NCI-H446 treated with DMSO at 0.1 percent for 48 hours (cell line): ENCODE measurements at places on chromosomes 7 and 10.

GRCh38 chr7:6032641-6033040 lies 1.5 kb downstream of the ANKRD61 start:
- DNase-seq: no peak

DNA sequence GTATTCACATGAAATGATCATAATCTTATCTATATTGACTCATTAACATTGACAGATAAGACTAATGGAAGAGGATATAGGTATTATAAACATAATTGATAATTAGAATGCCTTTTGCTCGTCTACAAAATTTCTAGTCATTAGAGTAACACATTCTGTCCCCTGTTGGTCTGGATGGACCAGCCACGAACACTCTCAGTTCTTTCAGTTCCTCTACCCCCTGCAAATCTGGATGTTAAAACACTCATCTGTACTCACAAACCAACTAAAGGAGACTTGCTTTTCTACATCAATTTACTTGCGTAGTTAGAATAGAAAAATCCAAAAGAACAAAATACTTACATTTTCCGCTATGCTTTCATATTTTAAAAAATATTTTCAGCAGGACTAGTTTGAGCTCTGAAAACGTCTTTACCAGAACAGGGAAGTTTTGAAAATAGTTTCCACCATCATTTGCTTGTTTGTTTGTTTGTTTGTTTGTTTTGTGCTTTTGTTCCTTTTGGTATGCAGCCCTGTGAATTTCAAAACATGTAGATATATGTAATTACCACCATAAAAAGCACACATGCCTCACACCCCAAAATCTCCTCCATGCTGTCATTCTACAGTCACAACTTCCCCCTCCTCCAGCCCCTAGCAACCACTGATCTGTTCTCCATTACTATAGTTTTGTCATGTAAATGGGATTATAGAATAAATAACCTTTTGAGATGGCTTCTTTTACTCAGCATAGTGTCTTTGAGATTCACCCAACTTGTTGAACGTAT lies 103.8 kb downstream of the FZD1 start:
- no peak for DNase-seq

- DNase-seq: no peak
Observed at GRCh38 chr10:108662975-108663374, 1260.3 kb downstream of the XPNPEP1 start.

DNA sequence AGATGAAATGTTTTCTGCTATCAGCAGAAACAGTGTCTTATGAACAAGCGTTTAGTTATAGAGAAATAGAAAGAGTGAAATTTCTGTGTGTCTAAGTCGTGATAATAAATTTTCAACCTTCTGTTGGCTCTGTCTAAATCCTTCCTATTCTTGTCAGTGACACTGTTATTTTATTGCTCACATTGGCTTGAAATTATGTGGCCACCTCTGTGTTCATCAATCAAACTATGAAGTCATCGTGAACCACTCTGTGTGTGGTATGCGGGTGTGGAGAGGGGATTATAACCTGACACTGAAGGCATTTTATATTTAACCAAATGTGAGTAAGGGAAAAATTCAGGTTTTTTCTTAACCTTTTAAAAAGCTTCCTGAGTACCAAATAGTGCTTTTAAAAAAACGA lies 12.3 kb downstream of the AOAH start:
- DNase-seq: no peak

- no peak for DNase-seq
Observed at GRCh38 chr10:129730272-129730992, 233.6 kb downstream of the EBF3 start.

GRCh38 chr10:79488336-79488735 lies 24.0 kb upstream of the EIF5AL1 start:
- DNase-seq: no peak

DNA sequence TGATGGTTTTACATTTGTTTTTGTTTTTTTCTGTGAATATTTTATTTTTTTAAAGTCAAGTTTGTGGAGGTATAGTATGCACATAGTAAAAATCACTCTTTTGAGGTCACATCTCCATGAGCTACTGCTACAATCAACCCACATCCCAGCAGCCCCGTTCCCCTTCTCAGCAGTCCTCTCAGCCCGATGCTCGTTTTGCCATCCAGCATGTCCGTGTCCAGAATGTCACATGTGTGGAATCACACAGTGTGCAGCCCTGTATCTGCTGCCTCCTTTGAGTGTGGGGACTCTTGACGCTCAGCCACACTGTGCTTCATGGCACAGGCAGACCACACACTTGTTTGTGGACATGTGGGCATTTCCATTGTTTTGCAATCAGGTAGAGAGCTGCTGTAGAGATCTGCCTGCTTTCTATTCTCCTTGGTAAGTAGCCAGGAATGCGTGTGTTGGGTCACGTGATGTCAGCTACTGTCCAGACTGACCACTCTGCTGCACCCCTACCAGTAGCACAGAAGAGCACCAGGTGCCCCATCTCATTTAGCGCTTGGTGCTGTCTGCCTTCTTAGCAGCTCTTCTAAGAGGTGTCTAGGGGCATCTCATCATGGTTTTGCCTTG lies 71.6 kb upstream of the CAMK2B start:
- DNase-seq: no peak

DNA sequence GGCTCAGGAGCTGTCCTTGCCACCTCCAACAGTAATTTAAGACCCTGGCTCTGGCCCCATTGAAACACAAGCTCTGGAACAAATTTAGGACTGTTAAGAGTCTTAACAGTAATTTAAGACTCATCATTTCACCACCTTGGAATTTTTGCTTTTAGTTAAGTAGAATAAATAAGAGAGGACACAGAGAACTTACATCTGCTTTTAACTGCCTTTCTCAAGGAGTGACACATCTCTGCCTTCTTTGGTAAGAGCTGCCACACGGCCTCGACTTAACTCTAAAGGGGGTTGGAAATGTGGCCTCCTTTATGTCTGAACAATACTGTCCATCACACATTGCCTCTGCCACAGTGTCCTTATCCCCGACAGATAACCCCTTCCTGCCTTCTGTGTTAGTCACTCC lies 77.9 kb downstream of the HERPUD2 start:
- DNase-seq: no peak

- no peak for DNase-seq
Observed at GRCh38 chr10:62166331-62167131, 102.1 kb downstream of the RTKN2 start.

- DNase-seq: peak; percentile 32
Observed at GRCh38 chr10:68550747-68551411, 9.3 kb upstream of the TET1 start.

- no peak for DNase-seq
Observed at GRCh38 chr7:83769407-83769806, 120.5 kb upstream of the SEMA3E start.

DNA sequence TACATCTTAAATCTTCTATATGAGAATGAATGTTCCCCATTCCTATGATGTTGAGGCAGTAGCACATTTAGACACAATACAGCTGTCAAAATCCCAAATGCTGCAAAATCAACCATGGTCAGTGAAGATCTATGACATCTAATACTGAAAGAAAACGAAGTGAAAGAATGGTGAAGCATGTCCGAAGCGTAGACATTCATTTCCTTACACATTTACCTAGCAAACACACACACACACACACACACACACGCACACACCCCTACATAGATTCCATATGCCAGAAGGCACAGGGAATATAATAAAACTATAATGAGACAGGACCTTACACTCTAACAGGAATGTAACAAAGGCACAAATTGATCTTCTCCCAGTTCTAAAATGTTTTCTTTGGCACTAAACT lies 32.5 kb downstream of the CCDC6 start:
- no peak for DNase-seq

DNA sequence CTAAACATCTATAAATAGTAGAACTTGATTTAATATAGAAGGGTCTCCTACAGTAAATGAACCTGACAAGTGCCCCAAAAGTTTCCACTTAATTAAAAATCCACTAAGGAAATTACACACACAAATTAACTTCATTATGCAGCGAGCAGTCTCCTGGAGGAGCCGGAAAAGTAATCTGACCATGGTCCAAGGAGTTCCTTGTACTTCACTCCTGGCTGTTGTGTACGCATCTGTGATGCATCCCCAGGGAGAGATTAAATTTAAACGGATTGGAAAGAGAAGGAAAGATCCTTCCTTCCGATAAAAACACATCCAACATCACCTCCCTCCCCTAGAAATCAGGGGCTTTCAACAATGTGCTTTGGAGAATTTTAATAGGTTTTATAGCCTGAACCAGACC lies 85.5 kb downstream of the PARD3 start:
- no peak for DNase-seq

DNA sequence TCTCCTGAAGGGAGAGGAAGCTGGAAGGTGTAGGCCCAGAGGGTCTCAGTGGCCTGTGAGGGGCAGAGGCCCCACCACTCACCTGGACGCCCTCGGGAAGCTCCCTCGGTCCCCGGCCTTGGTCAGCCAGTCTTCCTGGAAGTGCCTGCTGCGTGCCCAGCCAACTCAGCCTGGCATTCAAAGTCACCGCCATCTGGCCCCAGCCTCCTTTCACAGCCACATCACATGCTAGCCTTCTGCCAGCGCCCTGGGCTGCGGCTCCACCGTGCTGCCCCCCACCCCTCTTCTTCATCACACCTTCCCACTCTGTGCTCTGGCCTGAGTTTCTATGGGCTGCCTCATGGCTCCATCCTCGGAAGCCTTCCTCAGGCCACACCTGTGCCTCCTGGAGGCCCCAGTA lies 98.0 kb downstream of the ZMIZ1 start:
- DNase-seq: no peak

GRCh38 chr10:96643920-96644319 lies 57.1 kb upstream of the TM9SF3 start:
- no peak for DNase-seq

GRCh38 chr10:17742918-17743317 lies 9.1 kb upstream of the TMEM236 start:
- DNase-seq: no peak

- DNase-seq: no peak
Observed at GRCh38 chr10:80144696-80145131, 12.2 kb downstream of the PLAC9 start.

DNA sequence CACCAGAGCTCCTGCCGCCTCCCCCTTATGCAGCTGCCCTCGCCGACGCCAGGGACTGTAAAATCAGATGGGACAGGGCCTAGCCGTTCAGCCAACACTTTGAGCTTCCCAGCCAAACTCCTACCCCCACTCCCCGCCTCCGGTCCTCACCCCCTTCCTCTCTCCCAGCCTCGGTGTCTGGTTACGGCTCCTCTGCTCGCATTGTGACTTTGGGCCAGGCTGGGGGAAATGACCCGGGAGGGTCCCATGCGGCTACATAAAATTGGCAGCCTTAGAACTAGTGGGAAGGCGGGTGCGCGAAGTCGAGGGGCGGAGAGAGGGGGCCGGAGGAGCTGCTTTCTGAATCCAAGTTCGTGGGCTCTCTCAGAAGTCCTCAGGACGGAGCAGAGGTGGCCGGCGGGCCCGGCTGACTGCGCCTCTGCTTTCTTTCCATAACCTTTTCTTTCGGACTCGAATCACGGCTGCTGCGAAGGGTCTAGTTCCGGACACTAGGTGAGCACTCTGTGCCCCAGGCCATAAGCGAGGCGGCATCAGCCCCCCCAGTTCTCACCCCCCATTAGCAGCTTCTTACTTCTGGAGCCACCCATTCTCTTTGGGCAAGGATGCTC lies at the start of gene KAZALD1:
KAZALD1 (plus strand) TSS at position 366 of the 608 bp plus-strand sequence. CDS start 604 bp downstream, outside the sequence.
- no peak for DNase-seq

DNA sequence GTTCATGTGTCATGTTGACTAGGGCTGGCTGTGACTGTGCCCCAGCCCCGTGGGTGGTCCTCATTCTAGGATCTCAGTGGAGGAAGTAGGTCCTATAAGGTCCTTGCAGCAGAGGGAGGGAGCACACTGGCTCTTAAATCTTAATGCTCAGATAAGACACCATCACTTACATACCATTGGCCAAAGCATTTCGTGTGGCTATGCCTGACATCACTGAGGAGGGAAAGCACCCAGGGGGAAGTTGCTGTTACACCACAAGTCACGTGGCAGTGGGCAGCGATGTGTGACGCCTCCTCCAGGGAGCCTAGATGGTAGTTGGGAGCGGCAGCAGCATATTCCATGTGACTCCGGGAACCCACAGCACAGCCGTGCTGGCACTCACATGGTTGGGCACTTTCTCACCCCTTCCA lies 224.7 kb upstream of the SH2B2 start:
- no peak for DNase-seq

GRCh38 chr10:14327527-14327926 lies 3.2 kb downstream of the FRMD4A start:
- no peak for DNase-seq

GRCh38 chr7:93873998-93874574 lies 16.5 kb downstream of the TFPI2 start:
- DNase-seq: no peak

DNA sequence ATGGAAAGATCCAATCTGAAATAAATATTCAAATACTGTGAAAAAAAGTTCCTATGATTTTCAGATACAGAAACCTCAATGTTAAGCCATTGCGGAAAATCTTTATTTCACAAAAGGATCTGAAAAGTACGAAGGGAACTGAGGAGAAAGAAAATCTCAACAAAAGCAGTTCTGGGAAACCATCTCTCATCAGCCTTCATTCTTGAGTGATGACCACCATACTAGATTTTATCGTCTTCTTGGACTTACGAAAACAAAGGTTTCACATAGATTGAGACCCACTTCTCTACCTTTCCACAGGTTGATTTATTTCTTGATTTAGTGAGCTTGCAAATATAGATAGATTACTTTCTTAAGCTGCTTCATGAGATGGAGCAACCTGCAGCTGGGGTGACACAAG lies 293.4 kb upstream of the LYZL1 start:
- no peak for DNase-seq

GRCh38 chr7:79401254-79401653 lies 52.2 kb downstream of the MAGI2 start:
- peak; percentile 39 for DNase-seq

DNA sequence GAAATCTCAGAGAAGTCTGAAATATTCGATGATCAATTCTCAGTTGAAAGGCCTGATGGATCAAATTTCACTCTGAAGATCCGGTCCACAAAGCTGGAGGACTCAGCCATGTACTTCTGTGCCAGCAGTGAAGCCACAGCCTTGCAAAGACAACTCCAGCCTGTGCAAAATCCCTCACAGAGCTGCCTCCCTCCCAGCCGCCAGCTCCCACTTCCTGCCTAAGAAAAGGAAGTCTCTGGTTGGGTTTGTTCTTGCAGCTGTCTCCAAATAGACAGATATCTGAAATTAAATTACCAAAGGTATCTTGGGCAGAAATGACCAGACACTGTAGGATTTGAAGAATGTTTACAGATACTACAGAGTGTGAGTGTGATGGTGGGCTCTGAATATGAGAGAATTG lies 43.4 kb upstream of the PRSS58 start:
- DNase-seq: no peak

DNA sequence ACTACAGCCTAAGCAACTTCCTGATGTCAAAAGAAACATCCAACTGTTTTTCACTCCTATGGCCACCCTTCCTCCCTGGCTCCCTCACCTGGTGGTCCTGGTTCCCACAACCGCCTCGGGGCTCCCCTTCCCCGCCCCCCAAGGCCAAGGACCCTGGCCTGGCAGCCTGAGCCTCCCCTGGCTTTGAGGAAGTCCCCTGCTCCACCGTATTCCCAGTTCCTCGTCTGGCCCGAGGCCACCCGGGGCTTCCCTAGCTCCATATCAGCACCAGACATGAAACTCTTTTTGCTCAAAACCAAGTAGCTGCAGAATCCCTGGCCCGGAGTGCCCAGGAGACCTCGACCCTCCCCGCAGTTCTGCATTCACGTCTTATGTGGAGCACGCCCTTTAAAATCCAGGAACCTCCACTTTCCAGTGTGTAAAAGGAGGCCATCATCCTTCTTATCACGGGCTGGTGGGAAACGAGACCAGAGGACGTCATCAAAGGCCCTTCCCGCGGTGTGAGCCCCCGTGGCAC lies 82.9 kb downstream of the PRKAG2 start:
- DNase-seq: no peak

- DNase-seq: no peak
Observed at GRCh38 chr7:24419077-24419476, 135.1 kb downstream of the NPY start.

- DNase-seq: no peak
Observed at GRCh38 chr7:39550411-39550810, 15.8 kb upstream of the YAE1 start.
